ENCODE measurements at places on chromosomes 1 and 21.

- peak; percentile 45 for DNase-seq
Measured at GRCh38 chr1:70685300-70686286, 274.5 kb downstream of the CTH start.

DNA sequence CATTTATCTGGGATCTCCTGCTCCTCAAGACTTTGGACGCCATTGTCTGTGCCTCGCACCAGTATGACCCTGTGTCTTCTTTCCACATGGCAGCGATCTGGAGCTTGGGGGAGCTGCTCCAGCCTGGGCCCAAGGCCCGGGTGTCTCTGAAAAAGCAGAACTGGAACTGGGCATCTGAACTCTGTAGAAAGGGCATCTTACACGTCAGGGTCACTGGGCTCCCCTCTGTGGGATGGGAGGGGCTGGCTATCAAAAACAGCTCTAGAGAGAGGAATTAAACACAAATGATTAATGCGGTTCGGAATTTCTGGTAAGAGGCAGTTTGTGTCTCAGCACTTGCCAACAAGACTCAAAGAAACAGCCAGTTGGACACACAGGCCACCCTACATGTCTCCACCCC is 16.1 kb downstream of the FCRL1 start:
- no peak for DNase-seq

GRCh38 chr1:39158327-39159086 is 46.0 kb upstream of the MACF1 start:
- no peak for DNase-seq

DNA sequence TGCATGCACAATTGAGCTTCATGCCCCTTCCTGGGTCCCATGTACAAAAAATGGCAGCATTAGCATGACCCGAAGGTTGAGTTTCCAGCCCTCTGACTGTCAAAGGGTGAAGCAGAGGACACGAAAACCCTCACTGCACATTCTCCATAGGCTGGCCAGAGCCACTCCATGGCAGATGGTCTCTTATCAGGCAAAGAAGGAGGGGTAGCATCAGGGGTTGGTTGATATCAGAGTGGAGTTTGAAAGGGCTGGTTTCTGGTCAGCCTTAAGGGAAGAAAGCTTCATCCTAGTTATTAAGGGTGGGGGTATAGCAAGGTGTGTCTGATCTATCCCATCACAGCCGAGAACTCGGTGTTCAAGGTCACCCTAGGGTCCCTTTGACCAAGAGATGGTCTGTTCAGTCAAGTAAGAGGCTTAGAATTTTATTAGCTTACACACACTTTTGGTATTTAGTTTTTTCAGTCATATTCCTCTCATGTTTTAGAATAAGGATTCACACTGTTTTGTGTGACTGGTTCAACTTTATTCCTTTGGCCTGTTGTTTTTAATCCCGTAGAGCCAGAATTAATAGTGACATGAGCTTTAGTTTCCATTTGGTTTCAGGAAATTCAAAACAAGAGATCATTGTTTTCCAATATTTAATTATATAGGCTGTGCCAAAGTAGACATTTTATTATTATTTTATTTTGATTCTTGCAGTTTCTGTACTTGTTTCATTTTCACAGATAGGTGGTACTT is 199.9 kb upstream of the FMN2 start:
- DNase-seq: no peak

- peak; percentile 48 for DNase-seq
Measured at GRCh38 chr21:25638660-25639550, at the start of gene JAM2. Gene JAM2 (plus strand): TSS chr21:25639258. CDS start chr21:25639822, 564 bp downstream.

- DNase-seq: no peak
Measured at GRCh38 chr1:97123717-97124431, 402.3 kb downstream of the PTBP2 start.
